Heart right ventricle (tissue), 16 donors: ENCODE measurements at places on chromosomes 12 and 14. TPM values are rescaled to one million over a fixed set of nuclear protein-coding genes. Genes with fewer than 3 reads are reported as not detected.
A peak's percentile ranks its signal among the peaks of the same experiment; 100 is the strongest.

GRCh38 chr14:54815515-54815914, 87.1 kb downstream of the GCH1 start:
- DNase-seq: no peak
- no peaks in the 10 kb centered on the region for H3K4me1 ChIP-seq
- H3K27me3 ChIP-seq: no peaks in the 10 kb centered on the region
- no peak overlapping the region for H3K4me3 ChIP-seq

The TAS2R43 gene
- polyA plus RNA-seq: not detected

The ACSM4 gene
- polyA plus RNA-seq: not detected

DNA sequence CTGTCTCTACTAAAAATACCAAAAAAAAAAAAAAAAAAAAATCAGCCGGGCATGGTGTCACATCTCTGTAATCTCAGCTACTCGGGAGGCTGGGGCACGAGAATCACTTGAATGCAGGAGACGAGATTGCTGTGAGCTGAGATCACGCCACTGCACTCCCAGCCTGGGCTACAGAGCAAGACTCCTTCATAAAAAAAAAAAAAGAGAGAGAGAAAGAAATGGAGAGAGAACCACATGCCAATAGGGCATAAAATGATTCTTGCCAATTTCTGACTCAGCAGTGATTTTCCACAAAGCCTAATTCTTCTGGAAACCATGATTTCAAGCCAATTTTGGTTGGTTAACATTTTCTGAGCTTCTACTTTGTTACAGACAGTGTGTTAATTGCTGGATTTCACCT, 250.4 kb upstream of the SEL1L start:
- H3K4me1 ChIP-seq: no peaks in the 10 kb centered on the region
- no peak for DNase-seq
- no peaks in the 10 kb centered on the region for H3K27me3 ChIP-seq
- H3K4me3 ChIP-seq: no peak overlapping the region
- no peaks in the 10 kb centered on the region for H3K36me3 ChIP-seq

DNA sequence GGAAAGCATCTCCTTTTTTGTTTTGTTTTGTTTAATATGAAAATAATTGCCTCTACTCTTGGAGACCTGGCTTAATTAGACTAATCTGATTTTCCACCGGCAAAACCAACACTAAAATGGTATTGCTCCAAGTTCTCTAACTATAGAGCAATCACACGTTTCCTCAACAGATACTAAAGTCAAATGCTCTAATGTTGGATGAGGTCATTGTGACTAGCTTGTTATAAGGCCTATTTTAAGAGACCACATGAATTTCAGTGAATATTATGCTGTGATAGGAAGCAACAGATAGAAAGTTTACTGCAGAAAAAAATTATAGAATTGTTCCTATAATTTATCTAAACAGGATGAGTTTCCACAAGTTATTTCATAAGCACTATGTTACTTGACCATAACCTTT, 3.3 kb upstream of the CCDC196 start:
- H3K27me3 ChIP-seq: no peaks in the 10 kb centered on the region
- no peak overlapping the region for H3K27ac ChIP-seq
- H3K4me1 ChIP-seq: peaks cover 11% of the 10 kb centered on the region
- no peak overlapping the region for H3K4me3 ChIP-seq
- H3K36me3 ChIP-seq: no peaks in the 10 kb centered on the region
- DNase-seq: no peak

The LRP1-AS gene
- not detected for polyA plus RNA-seq

- H3K27ac ChIP-seq: no peak overlapping the region
- H3K27me3 ChIP-seq: no peaks in the 10 kb centered on the region
- DNase-seq: no peak
Observed at GRCh38 chr14:91223028-91223783, 21.3 kb downstream of the GPR68 start.

GRCh38 chr12:71599210-71599609, 64.4 kb downstream of the ZFC3H1 start:
- H3K27me3 ChIP-seq: peaks cover under 1% of the 10 kb centered on the region
- DNase-seq: no peak
- no peak overlapping the region for H3K27ac ChIP-seq
- H3K4me1 ChIP-seq: no peaks in the 10 kb centered on the region

DNA sequence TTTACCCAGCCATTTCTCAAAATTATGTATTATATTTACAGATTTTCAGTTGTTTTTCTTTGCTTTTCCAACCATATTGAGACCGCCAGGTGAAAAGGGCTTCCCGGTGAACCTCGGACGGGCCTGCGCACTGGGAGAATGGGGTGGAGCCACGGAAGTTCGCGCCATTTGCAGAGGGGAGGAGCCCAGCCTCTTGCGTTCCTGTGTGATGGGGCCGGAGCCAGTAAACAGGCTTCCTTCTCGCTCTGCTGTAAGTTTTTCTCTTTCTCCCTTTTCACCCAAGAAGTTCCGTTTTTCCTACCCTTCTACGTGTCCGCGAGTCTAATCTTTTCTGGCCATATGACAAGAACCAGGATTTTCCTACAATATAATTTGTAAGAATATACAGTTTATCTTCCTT, 1108.8 kb upstream of the SEL1L start:
- no peak overlapping the region for H3K4me3 ChIP-seq
- no peaks in the 10 kb centered on the region for H3K4me1 ChIP-seq
- H3K27ac ChIP-seq: no peak overlapping the region
- H3K36me3 ChIP-seq: no peaks in the 10 kb centered on the region

GRCh38 chr14:70282666-70283065, 76.8 kb downstream of the COX16 start:
- H3K36me3 ChIP-seq: no peaks in the 10 kb centered on the region
- peaks cover 23% of the 10 kb centered on the region for H3K27me3 ChIP-seq
- no peak overlapping the region for H3K4me3 ChIP-seq
- no peak overlapping the region for H3K27ac ChIP-seq
- no peaks in the 10 kb centered on the region for H3K4me1 ChIP-seq

The GXYLT1 gene
- polyA plus RNA-seq: 2.2 TPM

DNA sequence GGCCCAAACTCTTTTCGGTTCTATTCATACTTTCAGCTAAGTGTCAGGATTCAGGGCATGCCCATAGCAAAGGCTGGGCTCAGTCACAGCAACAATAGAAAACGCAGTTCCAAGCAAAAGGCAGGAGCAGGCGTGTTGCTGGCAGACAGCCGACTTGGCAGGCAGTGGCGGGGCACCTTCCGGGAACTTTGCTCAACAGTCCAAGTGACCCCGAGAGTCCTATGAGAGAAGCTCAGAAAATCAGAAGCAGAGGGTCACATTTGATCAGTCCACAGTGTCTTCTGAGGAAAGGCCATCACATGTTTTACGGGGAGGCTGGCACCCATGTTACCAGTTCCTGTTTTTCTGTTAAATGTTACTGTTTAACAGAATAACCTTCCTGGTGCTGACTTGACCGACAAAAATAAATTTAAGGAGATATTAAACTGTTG, 115.0 kb downstream of the DACT1 start:
- DNase-seq: peak; percentile 73
- H3K27me3 ChIP-seq: no peaks in the 10 kb centered on the region
- no peaks in the 10 kb centered on the region for H3K36me3 ChIP-seq
- no peak overlapping the region for H3K4me3 ChIP-seq
- H3K4me1 ChIP-seq: no peaks in the 10 kb centered on the region

GRCh38 chr12:111927346-111927745, 85.3 kb downstream of the MAPKAPK5 start:
- no peak overlapping the region for H3K27ac ChIP-seq
- DNase-seq: no peak

DNA sequence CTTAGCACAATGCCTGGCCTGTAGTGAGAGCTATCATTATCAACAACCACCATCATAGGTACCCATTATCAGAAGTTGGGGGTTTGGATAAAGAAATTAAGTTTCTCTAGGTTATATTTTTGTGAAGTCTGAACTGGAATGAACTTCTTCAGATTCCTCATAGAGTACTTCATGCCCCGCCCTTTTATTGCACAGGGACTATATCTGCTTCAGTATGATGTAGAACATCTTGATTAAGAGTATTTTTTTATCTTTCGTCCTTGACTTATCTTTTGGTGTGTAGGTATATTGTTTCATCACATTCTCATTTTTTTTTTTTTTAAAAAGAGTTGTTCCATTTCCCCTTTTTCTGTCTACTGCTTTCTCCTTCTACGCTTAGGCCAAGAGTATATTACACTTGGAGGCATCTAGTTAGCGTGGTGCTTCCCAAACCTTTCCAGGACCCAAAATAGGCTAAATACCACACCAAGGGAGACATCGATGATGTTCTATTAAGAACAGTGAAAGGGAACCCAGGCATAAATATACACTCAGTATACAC, 467.5 kb downstream of the ZFP36L1 start:
- no peak overlapping the region for H3K27ac ChIP-seq
- no peak for DNase-seq
- no peaks in the 10 kb centered on the region for H3K27me3 ChIP-seq
- no peaks in the 10 kb centered on the region for H3K4me1 ChIP-seq
- H3K4me3 ChIP-seq: no peak overlapping the region

The YEATS4 gene
- polyA plus RNA-seq: 9.2 TPM

The PRR4 gene
- polyA plus RNA-seq: 2.6 TPM

GRCh38 chr12:115823635-115824034, 453.9 kb downstream of the MED13L start:
- DNase-seq: no peak
- no peak overlapping the region for H3K27ac ChIP-seq

The ADCK1 gene
- 33.9 TPM for polyA plus RNA-seq

- H3K36me3 ChIP-seq: no peaks in the 10 kb centered on the region
- no peak overlapping the region for H3K4me3 ChIP-seq
- DNase-seq: no peak
- no peak overlapping the region for H3K27ac ChIP-seq
- peaks cover 49% of the 10 kb centered on the region for H3K4me1 ChIP-seq
Observed at GRCh38 chr14:75422169-75422568, 5.7 kb upstream of the JDP2 start.

The ERBB3 gene
- polyA plus RNA-seq: 2.1 TPM

GRCh38 chr12:121277374-121277759, 19.1 kb downstream of the CAMKK2 start:
- no peaks in the 10 kb centered on the region for H3K27me3 ChIP-seq
- no peak for DNase-seq
- no peak overlapping the region for H3K4me3 ChIP-seq
- H3K36me3 ChIP-seq: peaks cover 28% of the 10 kb centered on the region

DNA sequence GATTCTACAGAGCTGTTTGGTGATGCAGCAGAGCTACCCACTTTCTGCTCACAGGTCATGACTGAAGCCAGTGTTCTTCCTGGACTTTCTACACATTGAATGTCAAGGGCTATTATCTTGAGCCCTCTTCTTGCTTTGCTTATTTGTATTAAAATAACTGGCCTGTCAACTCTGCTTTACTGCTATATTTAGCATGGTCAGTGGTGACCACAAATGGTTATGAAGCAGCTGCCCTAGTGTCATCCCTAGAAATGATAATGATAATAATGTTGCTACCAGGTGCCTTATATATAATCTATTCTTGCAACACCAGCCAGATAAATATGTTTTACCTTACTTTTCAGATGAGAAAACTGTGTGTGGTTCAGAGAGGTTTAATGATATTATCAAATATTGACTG, 2.6 kb upstream of the LRRC10 start:
- no peaks in the 10 kb centered on the region for H3K36me3 ChIP-seq
- peak overlapping the region; percentile 35 for H3K4me3 ChIP-seq
- peak overlapping the region; percentile 65 for H3K27ac ChIP-seq
- no peaks in the 10 kb centered on the region for H3K4me1 ChIP-seq

The CDK17 gene
- 8.5 TPM for polyA plus RNA-seq

GRCh38 chr14:21852061-21852664, 178.5 kb upstream of the OR4E1 start:
- H3K36me3 ChIP-seq: no peaks in the 10 kb centered on the region
- H3K27ac ChIP-seq: no peak overlapping the region
- peaks cover 15% of the 10 kb centered on the region for H3K27me3 ChIP-seq
- H3K4me3 ChIP-seq: no peak overlapping the region

- peak overlapping the region; percentile 5 for H3K4me3 ChIP-seq
- H3K36me3 ChIP-seq: no peaks in the 10 kb centered on the region
- H3K27me3 ChIP-seq: no peaks in the 10 kb centered on the region
- peaks cover 79% of the 10 kb centered on the region for H3K4me1 ChIP-seq
Observed at GRCh38 chr14:50225974-50226297, 5.4 kb downstream of the SOS2 start.

GRCh38 chr14:58801086-58801485, 163.3 kb downstream of the DACT1 start:
- H3K27me3 ChIP-seq: no peaks in the 10 kb centered on the region
- no peak overlapping the region for H3K4me3 ChIP-seq
- no peaks in the 10 kb centered on the region for H3K4me1 ChIP-seq

- no peaks in the 10 kb centered on the region for H3K4me1 ChIP-seq
- no peak for DNase-seq
- H3K27ac ChIP-seq: no peak overlapping the region
- no peaks in the 10 kb centered on the region for H3K36me3 ChIP-seq
- no peaks in the 10 kb centered on the region for H3K27me3 ChIP-seq
Observed at GRCh38 chr14:94406910-94407309, 18.5 kb upstream of the SERPINA1 start.

DNA sequence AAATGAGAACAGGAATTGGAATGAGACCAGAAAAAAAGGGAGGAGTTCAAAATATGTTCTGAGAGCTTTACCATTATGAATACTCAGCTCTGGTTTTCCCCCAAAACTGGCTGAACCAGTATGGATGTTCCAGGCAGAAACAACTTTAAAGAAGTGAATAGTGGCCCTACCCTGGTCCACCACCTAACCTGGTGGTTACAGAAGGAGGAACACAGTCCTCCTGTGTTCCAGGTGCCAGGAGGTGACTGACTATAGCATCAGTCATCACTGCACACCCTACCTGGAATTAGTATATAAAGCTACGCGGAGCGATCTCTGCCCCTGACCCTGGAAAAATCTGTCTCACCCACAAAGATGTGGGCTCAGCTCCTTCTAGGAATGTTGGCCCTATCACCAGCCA, at the start of gene A2ML1:
A2ML1 (plus strand) TSS at position 324 of the 400 bp plus-strand sequence; CDS start at position 355, 31 bp downstream.
- H3K27me3 ChIP-seq: no peaks in the 10 kb centered on the region
- H3K4me1 ChIP-seq: no peaks in the 10 kb centered on the region
- H3K27ac ChIP-seq: no peak within 1 kb of the TSS

GRCh38 chr12:78220811-78221210, 390.1 kb downstream of the NAV3 start:
- H3K4me3 ChIP-seq: no peak overlapping the region
- no peaks in the 10 kb centered on the region for H3K27me3 ChIP-seq
- no peak for DNase-seq
- no peak overlapping the region for H3K27ac ChIP-seq
- H3K36me3 ChIP-seq: no peaks in the 10 kb centered on the region

GRCh38 chr12:55702861-55703260, 4.8 kb downstream of the ITGA7 start:
- DNase-seq: no peak
- no peaks in the 10 kb centered on the region for H3K36me3 ChIP-seq
- H3K4me1 ChIP-seq: peaks cover 33% of the 10 kb centered on the region
- H3K27me3 ChIP-seq: no peaks in the 10 kb centered on the region
- peak overlapping the region; percentile 98 for H3K27ac ChIP-seq

GRCh38 chr12:88746386-88746785, 166.1 kb upstream of the KITLG start:
- no peak overlapping the region for H3K4me3 ChIP-seq
- DNase-seq: no peak
- H3K27me3 ChIP-seq: no peaks in the 10 kb centered on the region
